Astrocyte (in vitro differentiated cells and primary cell): ENCODE measurements at places on chromosomes 2 and 18. TPM values are rescaled to one million over a fixed set of nuclear protein-coding genes. Genes with fewer than 3 reads are reported as not detected.

DNA sequence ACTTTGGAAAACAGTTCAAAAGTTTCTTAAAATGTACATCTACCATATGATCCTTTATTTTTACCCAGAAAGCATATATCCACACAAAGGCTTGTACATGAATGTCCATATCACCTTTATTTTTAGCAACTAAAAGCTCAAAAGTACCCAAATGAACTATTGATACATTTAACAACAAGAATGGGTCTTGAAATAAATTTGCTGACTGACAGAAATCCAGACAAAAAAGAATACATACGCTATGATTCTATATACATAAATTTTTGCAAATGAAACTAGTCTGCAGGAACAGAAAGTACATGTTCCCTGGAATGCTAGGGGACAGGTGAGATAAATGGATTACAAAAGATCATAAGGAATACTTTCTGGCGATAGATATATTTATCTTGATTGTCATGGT lies 96.3 kb upstream of the KYNU start:
- H3K4me3 ChIP-seq: no peak overlapping the region
- no peak for DNase-seq
- no peak overlapping the region for H3K27ac ChIP-seq
- no peaks in the 10 kb centered on the region for H3K36me3 ChIP-seq

GRCh38 chr2:45191976-45192375 lies 182.7 kb upstream of the SIX2 start:
- peaks cover 6% of the 10 kb centered on the region for H3K4me1 ChIP-seq
- DNase-seq: peak; percentile 29
- no peak overlapping the region for H3K4me3 ChIP-seq
- H3K36me3 ChIP-seq: no peaks in the 10 kb centered on the region
- H3K27ac ChIP-seq: no peak overlapping the region

GRCh38 chr2:179843541-179843940 lies 17.9 kb downstream of the ZNF385B start:
- H3K27ac ChIP-seq: no peak overlapping the region
- no peak overlapping the region for H3K4me3 ChIP-seq
- H3K4me1 ChIP-seq: no peaks in the 10 kb centered on the region

DNA sequence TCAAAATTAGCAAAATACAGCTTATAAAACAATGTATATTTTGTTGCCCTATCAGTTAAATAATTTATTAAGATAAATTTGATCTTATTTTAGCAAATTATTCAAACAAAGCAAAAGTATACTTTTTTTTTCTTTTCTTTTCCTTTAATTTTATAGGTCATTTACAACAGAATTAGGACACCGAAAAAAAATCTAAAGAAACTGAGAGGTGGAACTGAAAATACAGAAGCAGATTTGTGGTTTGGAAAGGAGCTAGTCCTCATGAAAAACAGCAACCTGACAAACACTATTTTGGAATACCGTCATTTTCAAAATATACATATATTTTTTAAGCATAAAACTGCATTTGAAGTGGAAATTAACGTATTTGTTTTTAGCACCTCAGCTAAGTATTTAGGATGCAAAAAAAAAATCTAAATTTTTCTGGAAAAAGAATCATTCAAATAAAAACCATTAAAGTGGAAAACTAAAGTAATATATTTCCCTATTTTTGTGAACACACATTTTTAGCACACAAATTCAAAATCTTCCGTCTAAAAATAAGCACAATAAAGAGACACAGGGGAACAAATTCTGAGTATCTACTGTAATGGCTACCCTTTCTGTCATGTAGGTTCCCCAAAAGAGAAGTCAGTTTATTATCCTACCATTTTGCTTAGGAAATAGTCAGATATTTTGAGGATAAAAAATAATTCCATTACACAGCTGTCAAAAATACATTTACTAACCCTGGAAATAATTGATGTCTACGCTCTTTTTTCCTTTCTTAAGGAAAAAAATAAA lies 2.7 kb downstream of the CCDC88A start:
- peak overlapping the region; percentile 22 for H3K4me3 ChIP-seq
- no peak for DNase-seq
- no peaks in the 10 kb centered on the region for H3K4me1 ChIP-seq

GRCh38 chr2:12501469-12502158 lies 215.1 kb upstream of the TRIB2 start:
- H3K4me3 ChIP-seq: no peak overlapping the region
- peaks cover 9% of the 10 kb centered on the region for H3K4me1 ChIP-seq
- H3K27ac ChIP-seq: no peak overlapping the region
- H3K27me3 ChIP-seq: no peaks in the 10 kb centered on the region
- DNase-seq: no peak
- H3K36me3 ChIP-seq: no peaks in the 10 kb centered on the region

GRCh38 chr2:128556089-128556488 lies 237.4 kb upstream of the HS6ST1 start:
- no peaks in the 10 kb centered on the region for H3K27me3 ChIP-seq
- H3K27ac ChIP-seq: no peak overlapping the region
- no peaks in the 10 kb centered on the region for H3K4me1 ChIP-seq
- H3K36me3 ChIP-seq: no peaks in the 10 kb centered on the region

- H3K36me3 ChIP-seq: no peaks in the 10 kb centered on the region
- H3K4me1 ChIP-seq: no peaks in the 10 kb centered on the region
- no peaks in the 10 kb centered on the region for H3K27me3 ChIP-seq
- H3K4me3 ChIP-seq: no peak overlapping the region
- no peak overlapping the region for H3K27ac ChIP-seq
Measured at GRCh38 chr18:26696308-26696707, 148.0 kb upstream of the KCTD1 start.

DNA sequence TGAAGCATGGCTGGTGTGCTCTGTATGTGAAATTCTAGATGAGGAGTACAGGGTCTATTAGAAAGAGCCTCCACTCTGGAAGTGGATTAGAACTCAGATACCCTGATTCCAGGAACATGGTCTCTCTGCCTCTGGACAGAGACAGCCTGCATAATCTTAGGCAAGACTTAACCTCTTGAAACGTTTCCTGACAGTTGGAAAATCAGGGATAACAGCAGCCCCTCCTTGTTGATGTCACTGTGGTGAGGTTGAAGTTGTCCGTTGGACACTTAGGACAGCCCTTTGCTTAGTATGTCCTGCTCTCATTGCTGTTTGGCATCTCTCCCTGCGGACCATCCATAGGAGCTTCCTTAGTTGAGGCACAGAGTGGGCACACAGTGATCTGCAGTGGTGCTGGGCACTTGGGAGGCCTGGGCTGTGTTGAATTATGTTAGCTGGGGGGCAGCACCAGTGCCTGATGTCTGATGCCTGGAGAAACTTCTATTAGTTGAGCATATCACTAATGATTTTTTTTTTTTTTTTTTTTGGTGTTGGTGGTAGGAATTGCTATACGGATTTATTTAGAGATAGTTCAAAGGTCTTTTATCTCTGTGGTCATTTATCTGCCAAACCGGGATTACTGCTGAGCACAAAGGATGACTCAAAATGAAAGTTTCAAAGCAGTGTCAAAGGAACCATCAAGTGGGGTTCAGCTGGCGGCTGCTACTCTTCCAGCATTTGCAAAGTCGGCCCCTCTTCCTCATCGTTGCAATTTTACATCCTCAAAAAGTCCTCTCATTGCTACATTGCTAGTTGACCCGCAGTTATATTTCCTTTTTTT lies 28.8 kb downstream of the SETBP1 start:
- no peak for DNase-seq
- H3K36me3 ChIP-seq: no peaks in the 10 kb centered on the region
- H3K4me3 ChIP-seq: no peak overlapping the region
- H3K4me1 ChIP-seq: no peaks in the 10 kb centered on the region
- no peaks in the 10 kb centered on the region for H3K27me3 ChIP-seq

SERPINB12 gene
- not detected in 2 replicates for total RNA-seq

PMAIP1 gene
- total RNA-seq: 91.0 and 98.1 TPM in 2 replicates

- no peaks in the 10 kb centered on the region for H3K4me1 ChIP-seq
- no peak overlapping the region for H3K27ac ChIP-seq
- H3K4me3 ChIP-seq: no peak overlapping the region
Measured at GRCh38 chr18:71405169-71405809, 1116.4 kb downstream of the SOCS6 start.

UGT1A8 gene
- total RNA-seq: not detected in 2 replicates

GRCh38 chr2:106195981-106196380 lies 1.9 kb upstream of the UXS1 start:
- peaks cover 6% of the 10 kb centered on the region for H3K4me1 ChIP-seq
- no peak for DNase-seq
- no peak overlapping the region for H3K27ac ChIP-seq
- H3K27me3 ChIP-seq: peaks cover 5% of the 10 kb centered on the region
- H3K36me3 ChIP-seq: no peaks in the 10 kb centered on the region

CFC1 gene
- total RNA-seq: not detected in 2 replicates

DNER gene
- 0.82 and 1.0 TPM in 2 replicates for total RNA-seq

FAM228B gene
- 9.7 and 10.4 TPM in 2 replicates for total RNA-seq

GRCh38 chr2:231176066-231176465 lies 22.4 kb upstream of the ARMC9 start:
- DNase-seq: no peak
- H3K36me3 ChIP-seq: peaks cover 14% of the 10 kb centered on the region
- no peak overlapping the region for H3K27ac ChIP-seq
- H3K4me3 ChIP-seq: no peak overlapping the region
- no peaks in the 10 kb centered on the region for H3K27me3 ChIP-seq
- H3K4me1 ChIP-seq: peaks cover 9% of the 10 kb centered on the region

DNA sequence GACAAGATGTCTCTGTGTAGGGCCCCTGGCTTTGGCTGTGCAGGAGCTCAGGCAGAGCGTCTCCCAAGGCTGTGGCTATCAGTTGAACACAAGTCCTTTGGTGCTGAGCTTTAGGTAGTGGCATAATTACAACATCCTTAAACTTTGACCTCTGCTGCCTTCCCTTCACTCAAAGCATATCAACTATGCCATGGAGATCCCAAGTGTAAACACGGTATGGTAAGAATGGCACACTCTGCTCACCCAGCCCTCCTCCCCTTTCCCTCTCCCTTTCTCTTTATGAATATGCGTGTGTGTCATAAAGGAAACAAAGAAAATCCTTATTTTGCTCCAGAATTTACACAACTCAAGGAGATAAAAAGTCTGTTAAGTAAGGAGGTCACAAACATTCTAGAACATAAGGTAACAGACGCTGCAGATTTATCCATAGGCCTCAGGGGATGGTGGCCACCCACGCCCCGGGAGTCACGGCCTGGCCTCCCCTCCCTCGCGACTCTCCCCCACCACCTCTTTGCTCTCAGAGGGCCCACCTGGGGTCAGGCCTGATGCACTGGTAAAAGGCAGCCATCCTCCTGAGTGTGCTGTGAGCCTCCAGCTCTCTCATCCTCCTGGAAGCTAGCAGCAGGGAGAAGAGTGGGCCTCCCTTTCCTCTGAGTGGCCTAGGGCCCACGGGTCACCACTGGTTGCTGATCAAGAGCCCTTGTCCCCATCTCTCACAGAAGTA lies 67.3 kb downstream of the CRACDL start:
- H3K27ac ChIP-seq: no peak overlapping the region
- peaks cover 12% of the 10 kb centered on the region for H3K4me1 ChIP-seq
- no peak overlapping the region for H3K4me3 ChIP-seq
- H3K36me3 ChIP-seq: no peaks in the 10 kb centered on the region
- H3K27me3 ChIP-seq: peaks cover 5% of the 10 kb centered on the region

- H3K4me1 ChIP-seq: no peaks in the 10 kb centered on the region
- H3K27ac ChIP-seq: no peak overlapping the region
- no peaks in the 10 kb centered on the region for H3K27me3 ChIP-seq
- no peak overlapping the region for H3K4me3 ChIP-seq
Measured at GRCh38 chr18:59685501-59685900, 11.7 kb downstream of the CCBE1 start.

ASIC4 gene
- total RNA-seq: 0.39 and 0.70 TPM in 2 replicates

DNA sequence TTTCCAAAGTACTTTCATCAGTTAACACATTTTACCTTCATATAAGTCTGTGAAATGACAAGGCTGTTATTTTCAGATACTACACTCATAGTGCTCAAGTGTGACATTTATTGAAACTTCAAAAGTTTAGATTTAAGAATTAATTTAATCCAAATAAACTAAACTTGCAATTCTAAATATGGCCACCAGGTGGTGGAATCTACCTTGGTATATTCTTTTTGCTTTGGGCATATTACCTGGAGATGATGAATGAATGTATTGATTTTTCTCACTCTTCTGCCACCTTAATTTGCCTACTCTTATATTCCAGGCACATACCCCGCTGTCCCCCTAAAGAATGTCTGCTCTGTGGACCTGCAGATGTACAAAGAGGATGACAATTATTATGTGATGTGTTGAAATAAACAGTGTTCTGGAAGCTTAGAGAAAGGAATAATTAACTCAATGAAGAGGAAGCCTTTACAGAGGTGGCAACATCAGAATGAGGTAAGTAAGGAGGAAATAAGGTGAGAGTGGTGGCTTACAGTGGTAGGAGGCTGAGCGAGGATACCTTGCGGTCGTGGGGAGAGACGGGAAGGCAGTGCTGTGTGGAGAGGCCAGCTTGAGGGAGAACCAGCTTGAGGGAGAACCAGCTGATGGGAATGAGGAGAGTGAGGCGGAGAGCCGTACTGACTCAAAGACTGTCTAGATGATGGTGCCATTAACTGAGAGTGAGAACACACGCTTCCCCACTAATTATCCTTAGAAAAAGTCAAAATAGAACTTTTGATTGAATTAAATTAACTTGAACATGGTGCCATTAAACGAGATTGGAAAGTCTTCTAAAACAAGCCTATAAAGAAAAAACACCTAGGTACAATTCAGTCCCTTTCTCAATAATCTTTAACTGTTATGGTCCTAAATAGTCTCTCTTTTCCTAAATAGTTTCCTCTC lies 179.5 kb downstream of the CELF4 start:
- H3K27ac ChIP-seq: no peak overlapping the region
- H3K4me1 ChIP-seq: no peaks in the 10 kb centered on the region
- H3K4me3 ChIP-seq: no peak overlapping the region
- H3K27me3 ChIP-seq: peaks cover 5% of the 10 kb centered on the region
- no peak for DNase-seq

DNA sequence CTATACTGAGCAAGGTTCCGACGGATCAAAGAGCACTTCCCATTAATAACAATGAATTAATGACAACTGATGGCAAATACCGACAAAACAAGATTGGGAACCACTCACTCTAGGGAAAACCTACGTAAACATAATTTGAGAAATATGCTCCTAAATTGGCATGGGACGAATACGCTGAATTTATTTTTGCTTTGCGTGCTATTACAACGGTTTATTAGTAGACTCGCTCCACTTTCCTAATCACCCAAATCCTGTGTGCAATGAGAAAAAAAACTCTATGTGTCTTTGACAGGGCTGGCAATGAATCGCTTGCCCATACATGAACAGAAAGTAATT lies 536 bp upstream of the SLC25A12 start:
- H3K36me3 ChIP-seq: no peaks in the 10 kb centered on the region
- H3K27me3 ChIP-seq: no peaks in the 10 kb centered on the region
- peak overlapping the region; percentile 97 for H3K4me3 ChIP-seq
- no peak for DNase-seq
- H3K4me1 ChIP-seq: peaks cover 5% of the 10 kb centered on the region

DNA sequence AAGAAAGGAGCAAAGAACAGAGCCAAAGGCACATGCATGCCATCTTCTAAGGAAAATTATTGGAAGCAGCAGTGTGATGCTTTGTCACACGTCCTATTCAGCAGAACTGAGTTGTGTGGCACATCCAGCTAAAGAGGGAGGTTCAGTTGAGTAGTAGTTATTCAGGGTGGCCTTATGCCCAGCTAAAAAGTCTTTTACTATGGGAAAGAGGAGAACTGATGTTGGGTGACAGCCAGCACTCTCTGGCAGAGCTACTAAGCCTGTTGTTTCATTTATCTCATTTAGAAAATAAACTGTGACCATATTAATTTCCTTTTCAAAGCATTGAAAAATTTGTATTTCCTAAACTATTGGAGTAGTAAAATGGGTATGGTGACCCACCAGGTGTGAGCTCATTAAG lies 18.5 kb downstream of the ITGA6 start:
- H3K4me1 ChIP-seq: peaks cover 35% of the 10 kb centered on the region
- no peaks in the 10 kb centered on the region for H3K36me3 ChIP-seq
- H3K4me3 ChIP-seq: no peak overlapping the region
- no peak for DNase-seq

RAB31 gene
- total RNA-seq: 88.7 and 100 TPM in 2 replicates

ANKRD30BL gene
- total RNA-seq: not detected in 2 replicates
